Stimulated activated CD4-positive, alpha-beta T cell treated with anti-CD3 and anti-CD28 coated beads, TNF-alpha, amount 100 ng/mL, for 48 hours (primary cell): ENCODE measurements at places on chromosomes 6 and 20.

- peak; percentile 9 for DNase-seq
These were observed at the start of gene MYO6 for GRCh38 chr6:75748743-75749538. Gene MYO6 (plus strand): TSS chr6:75749239. CDS start chr6:75817548, 68,309 bp downstream.

DNA sequence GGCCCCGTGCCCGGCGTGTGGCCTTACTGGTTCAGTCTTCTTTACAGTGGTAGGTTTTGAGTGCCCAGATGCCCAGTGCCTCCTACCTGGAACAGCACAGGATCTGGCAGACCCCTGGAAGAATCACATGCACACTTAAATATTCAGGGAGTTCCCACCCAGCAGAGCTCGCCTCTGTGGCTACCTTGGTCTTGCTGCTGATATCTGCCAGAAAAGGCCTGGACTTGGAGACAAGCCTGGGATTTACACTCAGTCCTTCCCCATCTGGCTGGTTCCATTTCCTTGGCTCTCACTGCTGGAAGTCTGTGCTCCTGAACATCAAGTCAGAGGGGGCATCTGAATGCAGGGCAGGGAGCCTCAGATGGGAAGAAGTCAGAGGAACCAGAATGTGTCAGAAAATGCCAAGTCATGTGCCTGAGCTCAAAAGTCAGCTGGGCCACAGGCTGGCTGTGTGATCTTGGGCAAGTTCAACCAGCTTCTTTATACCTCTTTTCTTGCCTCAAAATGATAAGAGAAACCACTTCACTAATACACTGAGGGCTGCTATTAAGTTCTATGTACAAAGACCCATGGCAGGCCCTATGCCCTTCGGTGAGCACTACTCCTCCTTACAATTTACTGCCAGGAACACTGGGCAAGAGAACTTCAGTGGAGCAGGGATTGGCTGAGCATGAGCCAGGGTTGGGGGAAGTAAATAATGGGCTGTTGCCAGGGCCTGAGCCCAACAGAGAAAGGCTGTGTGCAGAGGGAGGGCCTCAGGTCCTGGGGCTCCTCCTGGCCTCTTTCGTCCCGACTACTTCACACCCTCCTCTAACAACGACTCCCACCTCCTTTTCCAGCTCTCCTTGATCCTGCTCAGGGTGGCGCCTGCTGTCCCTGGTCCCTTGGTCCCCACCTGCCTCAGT lies 158.1 kb upstream of the PROKR2 start:
- no peak for DNase-seq

DNA sequence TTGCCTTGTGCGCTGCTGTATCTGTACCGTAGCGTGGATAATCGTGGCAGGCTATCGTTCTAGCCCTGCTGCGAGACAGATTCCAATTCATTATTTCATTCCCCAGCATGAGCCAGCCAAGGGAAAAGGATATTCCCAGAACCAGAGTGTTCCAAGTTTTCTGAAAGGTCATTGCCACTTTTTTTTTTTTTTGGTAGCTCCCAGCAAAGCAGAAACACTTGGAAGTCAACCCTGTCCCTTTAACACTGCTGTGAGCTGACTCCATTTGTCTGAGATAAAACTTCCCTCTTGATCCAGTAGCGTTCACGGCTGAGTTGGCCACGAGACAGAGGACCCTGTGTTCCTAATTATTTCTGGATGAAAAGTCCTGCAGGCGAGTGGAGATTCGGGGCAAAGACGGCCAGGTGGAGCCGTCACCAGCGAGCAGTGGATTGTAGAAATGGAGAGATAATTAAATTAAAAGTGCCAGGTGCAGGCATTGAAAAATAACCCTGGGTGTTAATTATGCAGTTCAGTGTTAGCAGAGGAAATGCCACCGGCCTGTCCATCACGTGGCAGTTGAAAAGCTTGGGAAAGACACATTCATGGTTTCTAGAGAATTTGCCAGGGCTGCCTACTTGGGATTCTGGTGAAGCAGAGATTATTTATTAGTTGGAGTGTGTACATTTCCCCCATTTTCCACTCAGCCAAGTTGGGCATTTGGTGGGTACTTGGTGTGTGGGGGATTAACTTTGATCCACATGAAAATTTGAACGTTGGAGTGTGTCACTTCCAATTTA lies 164.2 kb downstream of the SLC24A3 start:
- DNase-seq, result no peak

DNA sequence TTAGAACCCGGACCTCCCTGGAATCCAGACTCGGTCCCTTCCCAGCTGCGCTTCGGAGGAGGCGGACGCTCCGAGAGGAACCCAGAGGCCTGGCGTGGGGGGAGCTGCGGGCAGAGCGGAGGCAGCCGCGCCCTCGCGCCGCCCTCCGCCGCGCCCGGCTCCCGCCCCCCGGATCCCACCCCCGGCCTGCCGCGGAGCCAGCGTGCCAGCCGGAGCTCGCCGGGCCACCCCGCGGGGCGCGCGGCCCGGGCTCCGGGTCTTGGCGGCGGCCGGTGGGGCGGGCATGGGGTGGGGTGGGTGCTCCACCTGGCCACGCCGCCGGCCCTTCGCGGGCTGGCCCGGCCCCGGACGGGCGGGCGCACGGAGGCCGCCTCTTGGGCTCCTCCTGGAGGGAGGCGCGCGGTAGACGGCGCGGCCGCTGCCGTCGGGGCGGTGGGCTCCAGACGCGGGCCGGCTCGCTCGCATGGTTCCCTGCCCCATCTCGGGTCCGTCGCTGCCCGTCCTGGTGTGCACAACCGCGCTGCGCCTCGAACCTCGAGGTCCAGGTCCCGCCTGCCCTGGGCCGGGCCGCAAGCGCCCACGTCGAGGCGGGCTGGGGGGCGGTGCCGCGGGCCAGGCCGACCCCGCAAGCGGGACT lies 592 bp upstream of the CDYL start:
- peak; percentile 41 for DNase-seq

DNA sequence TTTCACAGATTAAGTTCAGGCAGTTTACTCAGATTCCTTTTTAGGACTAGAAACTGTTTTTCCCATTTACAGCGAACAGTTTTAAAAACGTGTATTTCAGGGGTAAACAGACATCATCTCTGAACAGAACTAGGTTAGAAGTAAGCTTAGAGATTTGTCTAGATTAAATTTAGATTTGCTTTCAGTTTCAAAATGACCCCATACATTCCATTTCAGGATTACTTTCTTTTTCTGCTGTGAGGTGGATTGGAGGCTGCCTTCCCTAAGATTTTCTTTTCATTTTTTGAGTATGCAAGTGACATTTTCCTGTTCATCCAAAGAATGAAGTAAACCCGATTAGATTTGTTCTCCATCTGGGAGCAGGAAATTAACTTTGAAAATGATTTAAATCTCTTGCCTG lies 747.2 kb downstream of the KHDRBS2 start:
- DNase-seq, result no peak

DNA sequence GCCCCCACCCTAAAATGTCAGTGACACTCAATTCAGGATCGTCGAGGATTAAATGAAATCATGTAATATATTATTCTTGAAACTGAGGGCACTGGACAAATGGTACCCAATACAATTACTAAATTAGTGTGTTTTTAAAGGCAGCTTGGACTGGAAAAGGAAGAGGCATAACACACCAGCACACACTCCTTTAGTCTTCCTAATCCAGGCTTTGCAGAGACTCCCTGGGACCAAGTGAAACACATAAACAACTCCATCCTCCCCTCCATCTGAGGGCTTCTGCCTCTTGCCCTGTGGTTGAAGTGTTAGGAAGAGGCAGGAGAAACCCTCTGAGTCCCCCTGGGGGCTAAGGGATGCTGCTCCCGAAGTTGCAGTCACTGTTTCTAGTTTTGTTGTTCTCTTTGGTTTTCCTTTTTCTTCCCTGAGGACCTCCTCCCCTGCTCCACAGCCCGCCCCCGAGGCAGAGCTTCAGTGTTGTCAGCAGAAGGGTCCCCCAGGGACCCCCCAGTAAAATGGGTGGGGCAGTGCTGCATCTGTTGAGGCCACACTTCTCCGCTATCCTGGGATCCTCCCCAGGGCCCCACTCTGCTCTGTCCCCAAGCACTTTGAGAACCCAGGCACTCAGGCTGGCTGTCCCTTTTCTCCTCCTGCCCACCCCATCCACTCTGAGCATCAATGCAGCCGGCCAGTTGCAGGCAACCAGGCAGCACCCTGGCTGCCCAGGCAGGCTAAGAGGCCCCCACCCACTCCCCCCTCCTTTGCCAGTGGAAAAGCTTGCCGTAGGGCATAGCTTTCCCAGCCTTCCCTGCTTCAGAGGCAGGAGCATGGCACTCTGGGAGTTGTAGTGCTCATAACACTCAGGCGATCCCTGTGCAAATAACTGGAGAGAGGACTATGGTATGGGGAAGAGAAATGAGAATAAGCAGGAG lies 5.9 kb downstream of the TMEM63B start:
- DNase-seq, result no peak

DNA sequence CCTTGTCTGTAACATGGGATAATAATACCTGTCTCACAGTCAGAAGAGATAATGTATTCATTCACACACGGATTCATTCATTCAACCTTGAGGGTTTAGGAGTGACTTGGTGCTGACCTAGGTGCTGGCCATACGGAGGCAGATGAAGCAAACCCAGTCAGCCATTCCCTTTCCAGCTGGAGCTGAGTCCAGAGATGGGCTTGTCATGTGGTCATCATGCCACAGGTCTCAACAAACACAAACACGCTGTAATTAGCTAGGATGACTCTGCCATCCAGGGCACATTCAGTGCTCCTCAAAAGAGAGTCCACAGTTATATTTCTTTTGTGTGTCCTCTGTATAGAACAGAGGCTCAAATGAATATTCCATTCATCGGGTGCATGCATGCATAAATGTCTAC lies 19.5 kb upstream of the PRELID3B start:
- DNase-seq, result no peak

DNA sequence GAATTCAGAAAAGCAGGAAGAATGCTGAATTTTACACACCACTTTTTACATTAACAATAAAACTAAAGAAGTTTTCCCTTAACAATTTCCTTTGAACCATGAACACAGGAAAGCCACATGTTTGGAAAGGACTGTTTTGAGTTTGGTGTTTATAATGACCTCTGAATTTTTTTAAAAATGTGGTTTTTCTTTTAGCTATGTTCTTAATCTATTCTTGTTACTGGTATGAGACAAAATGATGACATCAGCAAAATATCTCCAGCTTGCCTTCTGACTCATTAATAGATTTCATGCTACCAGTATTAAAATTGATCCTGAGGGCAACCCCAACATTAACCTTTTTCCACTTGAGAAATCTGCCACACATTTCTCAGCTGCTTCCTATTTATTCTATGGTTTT lies 217.5 kb upstream of the THEMIS start:
- no peak for DNase-seq

GRCh38 chr6:91697010-91697695 lies 1110.3 kb upstream of the MAP3K7 start:
- no peak for DNase-seq

- no peak for DNase-seq
These were observed 121.0 kb downstream of the SASH1 start for GRCh38 chr6:148463671-148464070.
